GM12891 (cell line): ENCODE measurements at places on chromosomes 16 and 17.

GRCh38 chr17:34228781-34229180 is 26.3 kb upstream of the CCL2 start:
- no peak for DNase-seq

DNA sequence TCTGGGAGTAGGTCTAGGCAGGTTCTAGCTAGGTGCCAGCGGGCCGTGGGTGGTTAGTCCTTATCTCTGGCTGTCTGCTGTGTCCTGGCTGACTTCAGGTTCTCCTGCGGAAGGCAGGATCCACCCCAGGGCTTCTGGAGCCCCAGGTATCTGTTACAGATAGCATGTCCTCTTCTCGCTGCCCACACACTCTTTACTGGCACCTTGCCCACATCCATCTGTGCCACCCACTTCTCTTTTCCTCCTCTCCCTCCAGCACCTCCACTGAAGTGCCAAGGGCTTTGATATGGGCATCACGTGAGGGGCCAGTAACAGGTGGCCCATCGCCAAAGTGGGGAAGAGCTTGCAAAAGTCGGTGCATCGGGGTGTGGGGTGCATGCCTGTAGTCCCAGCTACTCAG is 4.6 kb upstream of the MPP2 start:
- no peak for DNase-seq

DNA sequence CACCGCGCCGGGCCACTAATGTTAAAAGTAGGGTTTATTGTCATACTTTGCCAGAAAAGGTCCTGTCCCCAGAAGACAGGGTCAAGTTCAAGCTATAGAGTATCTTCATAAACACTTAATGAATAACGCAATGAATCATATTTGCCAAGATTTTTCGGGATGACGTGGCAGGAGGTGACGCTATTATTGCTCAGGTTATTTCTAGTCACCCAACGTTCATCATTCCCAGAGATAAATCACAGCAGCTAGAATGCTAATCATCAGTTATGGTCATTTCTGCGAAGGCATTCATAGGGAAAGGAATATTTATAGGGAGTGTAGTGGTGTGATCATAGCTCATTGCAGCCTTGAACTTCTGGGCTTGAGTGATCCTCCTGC is 2.0 kb downstream of the TMC5 start:
- DNase-seq, result no peak

GRCh38 chr16:21156767-21157467 is 1.6 kb upstream of the LDAF1 start:
- DNase-seq, result peak; percentile 30

- DNase-seq, result no peak
Observed at GRCh38 chr16:79844603-79845002, 244.1 kb upstream of the MAF start.

DNA sequence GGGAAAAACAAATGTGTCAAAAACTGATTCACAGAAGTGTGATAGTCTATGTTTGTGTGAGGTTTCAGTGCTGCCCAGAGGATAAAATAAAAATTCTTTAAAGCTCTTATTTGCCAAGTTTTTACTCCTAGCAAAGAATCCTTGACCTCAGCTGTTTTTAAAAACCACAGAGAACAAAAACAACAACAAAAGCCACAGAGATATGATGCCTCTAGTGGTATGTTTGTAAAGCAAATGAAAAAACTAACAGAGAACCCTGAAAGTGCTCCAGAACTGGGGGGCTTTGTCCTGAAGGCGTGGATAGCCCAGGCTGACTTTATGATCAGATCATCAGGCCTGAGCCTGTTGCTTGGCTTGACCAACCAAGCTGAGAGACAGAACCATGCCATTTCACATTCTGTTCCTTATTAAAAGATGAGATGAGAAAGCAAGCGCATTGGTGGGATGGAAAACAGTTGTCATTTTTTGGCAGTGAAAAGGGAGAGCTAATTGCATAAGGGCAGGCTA is 411.0 kb downstream of the CPPED1 start:
- DNase-seq, result no peak

- DNase-seq, result no peak
Observed at GRCh38 chr16:74607310-74607961, 522 bp upstream of the GLG1 start.

GRCh38 chr17:44842748-44843147 is 4.9 kb upstream of the HIGD1B start:
- DNase-seq, result no peak

GRCh38 chr17:66715076-66715675 is 119.7 kb upstream of the CACNG5 start:
- no peak for DNase-seq

- DNase-seq, result no peak
Observed at GRCh38 chr17:63774969-63775265, 947 bp downstream of the DDX42 start.

GRCh38 chr16:17238285-17239028 is 232.3 kb downstream of the XYLT1 start:
- no peak for DNase-seq

GRCh38 chr17:43016216-43016615 is 6.0 kb downstream of the VAT1 start:
- no peak for DNase-seq

- no peak for DNase-seq
Observed at GRCh38 chr17:8791910-8792270, 7.3 kb downstream of the MFSD6L start.

DNA sequence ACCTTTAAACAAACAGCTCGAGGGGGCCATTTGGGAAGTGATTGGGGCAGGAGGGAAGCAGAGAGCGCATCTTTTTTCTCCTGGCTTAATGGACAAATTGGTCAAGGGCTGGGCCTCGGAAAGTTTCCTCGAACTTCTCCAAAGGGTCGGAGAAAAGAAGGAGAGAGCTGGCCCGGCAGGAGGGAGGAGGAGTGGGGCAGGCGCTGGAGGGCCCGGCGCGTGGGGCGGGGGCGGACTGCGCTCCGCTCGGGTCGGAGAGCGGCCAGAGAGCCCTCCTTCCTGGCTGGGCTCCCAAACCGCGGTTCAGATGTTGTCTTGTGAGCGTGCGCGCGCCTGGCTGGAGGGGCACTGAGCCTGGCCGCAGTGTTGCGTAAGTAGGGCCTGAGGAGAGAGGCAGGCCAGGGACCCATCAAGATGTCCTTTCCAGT is 1.2 kb downstream of the MMP2 start:
- no peak for DNase-seq

GRCh38 chr17:17387498-17388362 is 84.6 kb downstream of the NT5M start:
- DNase-seq, result no peak

DNA sequence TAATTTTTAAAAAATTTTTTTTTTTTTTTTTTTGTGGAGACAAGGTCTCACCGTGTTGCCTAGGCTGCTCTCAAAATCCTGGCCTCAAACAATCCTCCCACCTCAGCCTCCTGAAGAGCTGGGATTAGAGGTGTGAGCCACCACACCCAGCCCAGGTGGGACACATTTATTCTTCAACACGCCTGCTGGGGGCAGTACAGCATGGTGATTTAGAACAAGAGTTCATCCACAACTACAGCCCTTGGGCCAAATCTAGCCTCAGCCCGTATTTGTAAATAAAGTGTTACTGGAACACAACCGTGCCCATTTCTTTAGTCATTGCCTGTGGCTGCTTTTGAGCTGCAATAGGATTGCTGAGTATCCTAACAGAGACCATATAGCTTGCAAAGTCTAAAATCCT is 92.8 kb downstream of the KATNIP start:
- DNase-seq, result no peak

DNA sequence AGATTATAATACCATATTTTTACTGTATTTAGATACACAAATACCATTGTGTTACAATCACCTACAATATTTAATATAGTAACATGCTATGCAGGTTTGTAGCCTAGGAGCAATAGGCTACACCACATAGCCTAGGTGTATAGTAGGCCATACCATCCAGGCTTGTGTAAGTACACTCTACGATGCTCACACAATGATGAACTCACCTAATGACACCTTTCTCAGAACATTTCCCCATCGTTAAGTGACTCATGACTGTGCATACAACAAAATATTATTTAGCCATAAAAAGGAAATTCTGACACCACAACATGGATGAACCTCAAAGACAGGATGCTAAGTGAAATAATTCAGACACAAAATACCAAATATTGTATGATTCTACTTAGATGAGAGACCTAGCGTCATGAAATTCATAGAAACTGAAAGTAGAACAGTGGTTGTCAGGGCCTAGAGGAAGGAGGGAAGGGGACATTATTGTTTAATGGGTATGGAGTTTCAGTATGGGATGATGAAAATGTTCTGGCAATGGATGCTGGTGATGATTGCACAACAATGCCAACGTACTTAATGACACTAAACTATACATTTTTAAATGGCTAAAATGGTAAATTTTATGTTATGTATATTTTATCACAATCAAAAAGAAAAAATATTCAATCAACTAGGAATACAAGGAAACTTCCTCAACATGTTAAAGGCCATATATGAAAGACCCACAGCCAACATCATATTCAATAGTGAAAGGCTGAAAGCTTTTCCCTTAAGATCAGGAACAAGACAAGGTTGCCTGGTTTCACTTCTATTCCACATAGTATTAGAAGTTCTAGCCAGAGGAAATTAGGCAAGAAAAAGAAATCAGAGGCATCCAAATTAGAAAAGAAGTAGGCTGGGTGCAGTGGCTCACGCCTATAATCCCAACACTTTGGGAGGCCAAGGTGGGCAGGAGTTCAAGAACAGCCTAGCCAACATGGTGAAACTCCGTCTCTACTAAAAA is 5.9 kb upstream of the C16orf87 start:
- no peak for DNase-seq

DNA sequence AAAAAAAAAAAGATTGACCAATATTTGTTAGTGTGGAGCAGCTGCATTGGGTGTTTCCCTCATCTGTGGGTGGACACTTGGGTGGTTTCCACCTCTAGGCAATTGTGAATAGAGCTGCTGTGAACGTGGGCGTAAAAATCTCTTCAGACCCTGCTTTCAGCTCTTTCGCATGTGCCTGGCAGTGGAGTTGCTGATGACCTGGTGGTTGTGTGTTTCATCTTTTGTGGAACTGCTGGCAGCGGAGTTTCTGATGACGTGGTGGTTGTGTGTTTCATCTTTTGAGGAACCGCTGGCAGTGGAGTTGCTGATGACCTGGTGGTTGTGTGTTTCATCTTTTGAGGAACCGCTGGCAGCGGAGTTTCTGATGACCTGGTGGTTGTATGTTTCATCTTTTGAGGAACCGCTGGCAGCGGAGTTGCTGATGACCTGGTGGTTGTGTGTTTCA is 21.4 kb downstream of the ZC3H18 start:
- DNase-seq, result no peak

DNA sequence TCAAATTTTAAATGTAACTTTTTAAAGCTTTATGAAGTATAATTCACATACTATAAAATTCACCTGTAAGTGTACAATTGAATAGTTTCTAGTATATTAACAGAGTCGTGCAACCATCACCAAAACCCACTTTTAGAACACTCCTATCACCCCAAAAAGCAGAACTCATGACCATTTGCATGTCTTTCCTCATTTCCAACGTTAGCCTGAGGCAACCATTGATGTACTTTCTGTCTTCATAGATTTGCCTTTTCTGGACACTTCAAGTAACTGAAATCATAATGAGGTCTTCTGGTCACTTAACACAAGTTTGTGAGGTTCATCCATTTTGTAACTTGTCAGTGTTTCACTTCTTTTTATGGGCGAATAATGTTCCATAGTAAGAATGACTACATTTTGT is 33.2 kb downstream of the METTL16 start:
- DNase-seq, result no peak

GRCh38 chr17:37309051-37309450 is 66.7 kb upstream of the C17orf78 start:
- DNase-seq, result no peak

GRCh38 chr17:17071531-17072360 is 29.5 kb downstream of the MPRIP start:
- no peak for DNase-seq

DNA sequence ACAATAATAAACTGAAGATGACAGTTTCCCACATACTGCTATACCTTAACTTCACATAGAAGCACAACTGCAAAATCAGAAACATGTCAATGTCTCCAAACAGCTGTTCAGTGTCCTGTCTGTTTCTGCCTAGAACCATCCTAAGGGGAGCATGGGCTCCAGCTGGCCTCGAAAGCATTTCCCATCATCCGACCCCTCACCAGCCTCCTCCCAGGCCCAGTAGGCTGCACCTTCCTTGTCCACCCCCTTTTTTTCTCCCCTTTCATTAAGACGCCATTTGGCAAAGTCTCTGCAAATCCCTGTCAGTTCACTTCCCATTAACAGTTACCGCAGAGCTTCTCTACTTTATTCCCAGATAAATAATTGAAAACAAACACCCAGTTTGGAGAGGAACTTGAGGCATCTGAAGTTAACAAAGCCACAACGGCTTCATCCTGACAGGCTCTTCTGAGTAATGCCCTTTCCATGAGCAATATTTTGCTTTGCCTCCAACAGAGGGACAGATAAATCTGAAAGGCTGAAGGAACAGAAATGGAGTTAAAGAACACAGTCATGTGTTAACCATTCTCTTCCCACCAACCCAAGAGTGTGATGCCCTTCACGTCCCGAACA is 65.3 kb downstream of the SLC39A11 start:
- no peak for DNase-seq

- DNase-seq, result peak; percentile 20
Observed at GRCh38 chr17:70168044-70168976, 1.0 kb upstream of the KCNJ2 start.

GRCh38 chr16:49116873-49117272 is 164.8 kb downstream of the CBLN1 start:
- no peak for DNase-seq

GRCh38 chr16:20899477-20900298 is 470 bp downstream of the DCUN1D3 start:
- peak; percentile 23 for DNase-seq

- DNase-seq, result no peak
Observed at GRCh38 chr17:8056232-8056975, 17.5 kb downstream of the ALOX15B start.

- no peak for DNase-seq
Observed at GRCh38 chr17:50708050-50709000, 611 bp upstream of the ANKRD40 start.

GRCh38 chr17:63075969-63076368 is 109.9 kb downstream of the TANC2 start:
- DNase-seq, result no peak

DNA sequence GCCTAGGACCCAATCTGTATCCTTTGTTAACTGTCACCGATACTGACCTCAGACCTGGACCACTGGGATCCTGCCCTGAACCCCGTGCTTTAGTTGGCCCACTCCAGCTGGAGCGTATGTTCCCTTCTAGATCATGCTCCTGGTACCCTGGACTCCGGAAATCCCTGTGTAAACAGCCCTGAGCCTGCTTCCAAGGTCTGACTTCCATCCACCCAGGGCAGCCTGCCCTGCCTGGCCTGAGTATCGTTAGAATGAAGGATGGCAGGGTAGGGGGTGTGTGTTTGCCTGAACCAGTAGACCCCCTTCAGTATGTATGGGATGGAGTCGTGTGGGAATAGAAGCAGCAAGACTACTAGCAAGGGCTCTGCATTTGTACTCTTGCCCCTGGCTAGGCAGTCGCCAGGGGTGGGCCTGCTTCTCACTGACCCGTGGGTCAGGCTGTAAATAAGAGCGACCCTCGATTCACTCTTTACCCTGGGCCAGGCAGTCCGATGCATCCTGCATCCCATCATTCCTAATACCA is 691 bp upstream of the TMEM98 start:
- no peak for DNase-seq
